ENCODE measurements at places on chromosomes 1 and 21.

DNA sequence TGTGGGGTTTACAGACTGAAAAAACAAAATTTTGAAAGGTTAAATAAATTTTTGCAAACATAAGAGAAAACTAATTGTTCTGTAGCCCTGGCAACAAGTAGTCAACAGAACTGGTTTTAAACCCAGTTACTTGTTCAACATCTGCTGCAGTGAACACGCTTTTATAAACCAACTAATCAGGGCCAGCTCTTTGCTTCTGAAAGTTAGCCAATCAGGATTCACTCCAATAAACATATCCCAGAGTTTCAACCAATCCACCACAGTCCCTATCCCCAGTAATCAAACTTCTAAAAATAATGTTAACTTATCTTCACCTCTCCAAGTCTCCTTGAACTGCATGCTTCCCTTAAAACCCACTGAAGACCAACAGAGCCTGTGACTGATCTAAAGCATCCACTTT lies 306.6 kb downstream of the CTH start:
- no peak for DNase-seq

DNA sequence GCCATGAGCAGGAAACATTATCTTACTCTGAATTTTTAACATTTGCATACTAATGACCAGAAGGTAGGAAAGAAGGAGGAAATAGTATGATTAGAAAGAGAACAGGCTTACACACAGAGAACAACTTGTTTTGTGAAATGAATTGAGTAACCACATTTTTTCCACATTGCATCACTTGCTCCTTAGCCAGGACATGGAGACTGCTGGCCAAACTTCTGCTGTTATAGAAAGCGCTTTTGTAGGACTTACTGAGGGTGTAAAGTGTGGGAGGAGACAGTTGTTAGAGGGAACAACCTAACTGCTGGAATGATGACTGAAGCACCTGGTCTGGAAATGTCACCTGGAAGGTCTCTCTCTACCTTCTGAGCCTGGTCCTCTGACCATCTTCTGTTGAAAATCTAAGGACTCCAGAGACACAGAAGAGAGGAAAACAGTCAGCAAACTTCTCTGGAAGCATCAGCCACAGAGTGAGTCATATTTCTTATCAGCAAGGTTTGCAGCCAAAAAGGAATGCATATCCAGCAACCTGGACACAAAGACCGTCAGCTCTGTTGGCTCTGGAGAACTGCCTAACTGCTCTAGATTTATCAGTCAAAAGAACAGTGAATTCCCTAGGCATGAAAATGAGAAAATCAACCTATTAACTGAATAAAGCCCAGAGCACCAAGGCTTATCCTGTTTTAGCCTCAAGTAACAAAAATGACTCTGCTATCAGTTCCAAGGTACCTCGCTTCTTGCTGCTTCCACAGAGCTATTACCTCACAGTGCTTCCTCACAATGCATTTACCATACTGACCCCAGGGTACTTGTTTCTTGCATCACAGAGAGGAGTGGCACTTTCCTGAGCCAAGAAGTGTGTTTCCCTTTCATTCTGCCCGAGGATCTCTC lies 88.0 kb upstream of the SLFNL1 start:
- DNase-seq = no peak

DNA sequence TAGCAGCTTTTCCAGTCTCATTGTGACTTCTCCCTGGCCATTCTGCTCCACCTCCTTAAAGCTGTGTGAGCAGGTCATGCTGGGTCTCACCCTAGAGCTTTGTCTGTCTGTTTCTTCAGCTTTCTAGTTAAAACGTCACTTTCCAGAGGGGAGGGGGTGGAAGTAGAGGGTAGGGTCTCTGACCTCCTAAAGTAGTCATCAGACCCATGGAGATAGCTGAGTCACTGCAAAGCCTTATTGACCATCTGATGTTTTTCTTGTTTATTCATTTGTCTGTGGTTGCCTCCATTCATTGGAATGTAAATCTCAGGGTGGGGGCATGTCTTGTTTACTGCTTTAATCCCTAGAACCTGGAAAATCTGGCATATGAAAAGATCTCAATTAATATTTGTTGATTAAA lies 52.7 kb downstream of the ELF3 start:
- DNase-seq = no peak

DNA sequence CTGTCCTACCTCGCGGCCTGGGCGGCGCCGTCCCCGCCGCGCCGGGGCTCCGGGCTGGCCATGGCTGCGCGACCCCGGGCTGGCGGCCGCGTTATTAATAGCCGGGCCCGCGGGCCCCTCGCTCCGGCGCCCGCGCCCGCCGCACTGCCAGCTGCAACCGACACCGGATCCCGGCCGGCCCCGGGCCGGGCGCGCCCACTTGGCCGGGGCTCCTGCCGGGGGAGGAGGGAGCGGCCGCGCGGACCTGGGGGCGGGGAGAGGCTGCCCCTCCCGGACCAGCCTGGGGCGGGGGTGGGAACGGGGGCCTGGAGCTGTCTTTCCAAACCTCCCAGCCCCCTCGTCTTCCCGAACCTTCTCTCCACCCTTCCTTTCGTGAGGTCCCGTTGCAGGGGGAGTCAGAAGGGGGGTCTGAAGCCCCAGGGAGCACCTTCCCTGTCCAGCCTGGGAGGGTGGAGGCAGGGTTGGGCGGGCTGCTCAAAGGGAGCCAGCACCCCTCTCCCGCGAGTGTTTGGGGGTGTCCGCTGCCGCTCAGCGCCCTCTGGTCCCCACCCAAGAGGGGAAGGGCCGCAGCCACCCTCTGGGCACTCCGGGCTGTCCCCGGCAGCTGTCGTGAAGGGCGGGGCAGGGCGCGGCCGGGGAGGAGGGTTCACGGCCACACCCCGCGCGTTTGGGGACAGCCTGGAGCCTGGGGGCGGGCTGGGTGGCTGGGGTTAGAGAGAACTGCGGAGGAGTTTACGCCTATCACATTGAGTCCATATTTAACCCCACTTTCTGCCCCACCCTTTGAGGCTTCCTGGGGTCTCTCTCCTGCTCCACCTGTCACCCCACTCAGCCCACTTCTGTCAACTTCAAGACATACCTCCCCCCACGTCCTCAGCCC lies at the start of gene SYNC:
Gene SYNC, minus strand, starts transcription at position 172 of the 880 bp plus-strand sequence. Its CDS starts 110 bp downstream, at position 62.
- DNase-seq = no peak

GRCh38 chr21:14572204-14572780 lies 26.2 kb upstream of the SAMSN1 start:
- no peak for DNase-seq

DNA sequence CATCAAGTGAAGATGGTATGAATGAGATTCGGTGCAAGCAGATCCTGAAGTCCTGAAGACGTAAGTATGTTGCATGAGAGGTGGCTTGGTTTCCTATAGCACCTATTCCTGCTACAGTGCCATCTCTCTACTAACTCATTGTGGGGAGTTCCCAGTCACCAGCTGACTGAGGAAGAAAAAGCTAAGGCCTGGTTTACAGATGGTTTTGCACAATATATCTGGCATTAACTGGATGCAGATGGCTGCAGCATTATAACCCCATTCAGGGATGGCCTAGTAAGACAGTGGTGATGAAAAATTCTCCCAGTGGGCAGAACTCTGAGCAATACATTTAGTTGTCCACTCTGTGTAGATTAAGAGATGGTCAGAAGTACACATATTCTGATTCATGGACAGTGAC lies 36.7 kb downstream of the RTCA start:
- no peak for DNase-seq

GRCh38 chr1:224289396-224289795 lies 40.6 kb downstream of the NVL start:
- no peak for DNase-seq

GRCh38 chr1:66227966-66228365 lies 306.0 kb upstream of the SGIP1 start:
- no peak for DNase-seq

DNA sequence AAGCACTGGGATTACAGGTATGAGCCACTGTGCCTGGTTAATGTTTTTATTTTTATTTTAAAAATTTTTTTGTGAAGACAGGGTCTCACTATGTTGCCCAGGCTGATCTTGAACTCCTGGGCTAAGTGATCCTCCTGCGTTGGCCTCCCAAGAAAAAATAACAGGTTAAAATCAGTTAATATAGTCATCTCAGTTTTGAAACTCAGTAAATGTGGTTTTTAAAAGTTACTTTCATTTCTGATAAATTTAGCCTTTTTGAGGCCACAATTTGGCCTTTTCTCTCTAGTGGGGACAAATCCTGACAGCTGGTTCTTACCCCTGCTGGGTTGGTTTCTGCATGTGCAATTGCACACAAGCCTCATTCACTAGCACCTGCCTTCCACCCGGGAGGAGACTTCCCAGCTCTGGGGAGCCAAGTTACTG lies 13.3 kb downstream of the PMF1 start:
- no peak for DNase-seq

DNA sequence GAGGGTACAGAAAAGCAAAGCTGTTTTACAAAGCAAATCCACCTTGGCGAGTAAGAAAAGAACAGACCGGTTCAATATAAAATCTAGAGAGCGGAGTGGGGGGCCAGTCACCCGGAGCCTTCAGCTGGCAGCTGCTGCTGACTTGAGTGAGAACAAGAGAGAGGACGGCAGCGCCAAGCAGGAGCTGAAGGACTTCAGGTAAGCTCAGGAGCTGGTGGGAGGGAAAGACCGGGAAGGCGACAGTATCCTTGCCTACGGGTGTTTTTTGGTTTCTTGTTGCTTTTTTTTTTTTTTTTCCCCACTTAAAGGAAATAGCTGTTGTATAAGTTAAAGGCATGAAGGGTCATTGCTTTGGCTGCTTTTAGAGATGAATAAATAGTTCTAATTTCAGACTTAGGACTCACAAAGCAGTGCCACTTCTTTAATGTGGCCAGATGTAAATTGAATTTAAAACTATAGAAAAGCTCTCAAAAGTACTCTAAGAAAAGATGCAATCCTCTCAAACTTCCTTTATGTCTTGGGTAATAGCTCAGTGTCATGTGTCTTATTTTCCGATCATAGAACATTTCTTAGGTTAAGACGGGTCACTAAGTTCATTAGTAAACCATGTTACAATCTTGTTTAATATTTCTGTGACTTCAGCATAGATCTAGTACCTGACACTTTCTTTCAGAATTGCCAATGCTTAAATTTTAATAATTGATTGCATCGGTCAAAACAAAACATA lies 82.8 kb downstream of the PRDM2 start:
- DNase-seq = no peak

DNA sequence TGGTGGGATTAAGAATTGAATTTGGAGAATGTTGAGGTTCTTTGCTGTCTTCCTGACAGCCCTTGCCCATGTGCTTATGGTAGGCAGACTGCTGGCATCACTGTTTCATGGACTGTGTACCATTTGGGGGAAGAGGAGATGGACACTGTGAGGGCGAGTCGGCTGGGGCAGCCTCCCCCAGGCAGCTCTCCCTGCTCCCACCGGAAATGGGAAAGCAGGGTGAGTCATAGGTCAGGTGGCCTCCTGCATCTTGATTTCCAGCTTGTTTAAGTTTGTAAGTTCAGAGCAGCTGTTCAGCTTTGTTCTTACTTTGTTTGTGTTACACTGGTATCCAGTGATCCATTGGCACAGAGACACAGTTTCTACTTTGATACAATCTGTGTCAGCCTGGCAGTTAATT lies 87.2 kb upstream of the CNIH3 start:
- no peak for DNase-seq

GRCh38 chr21:44398499-44398898 lies 45.1 kb downstream of the TRPM2 start:
- no peak for DNase-seq

DNA sequence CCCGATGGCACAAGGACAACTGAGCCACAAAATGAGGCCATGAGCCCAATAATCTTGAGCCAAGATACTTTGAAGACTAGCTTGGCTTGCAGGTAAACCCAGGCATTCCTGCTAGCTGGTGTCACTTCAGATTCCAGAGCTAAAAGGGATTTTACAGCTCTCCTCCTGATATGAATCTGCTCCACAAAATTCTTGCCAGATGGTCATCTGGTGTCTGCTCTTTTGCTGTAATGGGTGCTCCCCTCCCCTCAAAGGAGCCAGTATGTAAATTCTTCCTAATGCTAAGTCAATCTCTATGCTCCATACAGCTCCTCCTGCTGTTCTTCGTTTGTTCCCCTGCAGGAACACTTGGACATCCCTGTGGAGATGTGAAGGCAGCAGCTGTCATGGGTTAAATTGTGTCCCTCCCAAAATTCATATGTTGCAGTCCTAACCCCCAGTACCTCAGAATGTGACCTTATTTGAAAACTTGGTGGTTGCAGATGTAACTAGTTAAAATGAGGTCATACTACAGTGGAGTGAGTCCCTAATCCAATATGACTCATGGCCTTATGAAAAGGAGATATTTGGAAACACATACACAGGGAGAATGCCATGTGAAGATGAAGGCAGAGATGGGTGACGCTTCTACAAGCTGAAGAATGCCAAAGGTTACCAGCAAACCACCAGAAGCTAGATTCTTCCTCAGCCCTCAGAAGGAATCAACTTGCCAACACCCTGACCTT lies 180.6 kb upstream of the PALMD start:
- DNase-seq = no peak

GRCh38 chr1:93704052-93704451 lies 22.4 kb upstream of the BCAR3 start:
- DNase-seq = no peak

GRCh38 chr1:106266786-106267185 lies 789.7 kb upstream of the PRMT6 start:
- no peak for DNase-seq

GRCh38 chr1:203536980-203537455 lies 43.1 kb downstream of the OPTC start:
- no peak for DNase-seq

GRCh38 chr1:204453141-204453772 lies 41.3 kb downstream of the PIK3C2B start:
- DNase-seq = peak; percentile 62

- DNase-seq = no peak
Measured at GRCh38 chr1:16397120-16397519, 30.1 kb downstream of the SZRD1 start.

DNA sequence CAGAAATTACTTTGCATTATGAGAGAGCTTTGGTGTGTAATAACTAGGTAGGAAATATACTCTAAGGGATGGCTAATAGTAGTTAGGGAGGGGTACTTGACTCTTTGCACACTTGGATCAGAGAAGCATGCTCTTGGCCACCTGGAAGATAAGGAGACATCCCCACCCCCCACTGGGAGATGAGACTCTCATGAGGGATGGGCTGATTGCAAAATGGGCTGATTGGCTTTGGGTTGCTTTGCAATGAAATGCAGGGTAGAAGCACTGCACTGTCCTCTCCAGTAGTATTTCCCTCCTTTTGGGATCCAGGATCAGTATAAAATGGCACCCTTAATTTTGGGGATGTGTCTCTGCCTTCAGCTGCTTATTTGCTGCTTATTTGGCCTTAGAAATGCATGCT lies 71.2 kb upstream of the EPS8L3 start:
- DNase-seq = no peak

DNA sequence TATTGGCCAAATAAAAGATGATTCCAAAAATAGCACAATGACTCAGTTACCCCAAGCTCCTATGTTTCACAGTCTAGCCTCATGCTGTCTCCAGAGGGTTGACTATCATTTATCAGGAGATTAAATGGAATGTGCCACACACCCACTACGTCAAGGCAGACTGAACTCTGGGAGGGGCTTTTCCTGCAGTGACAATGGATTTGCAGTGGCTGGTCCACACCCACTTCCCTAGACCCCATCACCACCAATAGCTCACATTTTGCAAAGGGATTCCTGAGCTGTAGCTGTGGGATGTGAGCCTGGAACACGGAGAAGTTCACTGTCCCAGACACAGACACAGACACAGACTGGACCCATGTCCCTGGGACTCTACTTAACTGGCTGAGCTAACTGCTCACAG lies 77.1 kb downstream of the HLCS start:
- DNase-seq = no peak

- DNase-seq = no peak
Measured at GRCh38 chr1:207243442-207244408, 77.8 kb upstream of the CD55 start.

GRCh38 chr1:193366764-193367507 lies 180.5 kb upstream of the B3GALT2 start:
- DNase-seq = no peak
